ENCODE measurements at places on chromosomes 1 and 21. TPM values are rescaled to one million over a fixed set of nuclear protein-coding genes. Genes with fewer than 3 reads are reported as not detected.

Gene CENPL
- total RNA-seq = 13.6 TPM

GRCh38 chr21:41426676-41427404 is 801 bp downstream of the MX1 start:
- H3K4me3 ChIP-seq = peak overlapping the region; percentile 75
- H3K36me3 ChIP-seq = no peaks in the 10 kb centered on the region
- DNase-seq = no peak
- H3K27me3 ChIP-seq = peaks cover 73% of the 10 kb centered on the region
- no peak overlapping the region for H3K27ac ChIP-seq

Gene NEXN
- 5.3 TPM for total RNA-seq

- peak; percentile 51 for DNase-seq
- H3K27ac ChIP-seq = no peak overlapping the region
- peaks cover 39% of the 10 kb centered on the region for H3K36me3 ChIP-seq
- H3K4me3 ChIP-seq = no peak overlapping the region
- H3K27me3 ChIP-seq = no peaks in the 10 kb centered on the region
Measured at GRCh38 chr21:44463724-44464123, 8.4 kb downstream of the LRRC3 start.

GRCh38 chr1:220889848-220890287 is 10.6 kb downstream of the HLX start:
- H3K27ac ChIP-seq = no peak overlapping the region
- peaks cover 100% of the 10 kb centered on the region for H3K27me3 ChIP-seq
- DNase-seq = no peak
- H3K36me3 ChIP-seq = no peaks in the 10 kb centered on the region

- peak; percentile 39 for DNase-seq
- H3K4me1 ChIP-seq = peaks cover 13% of the 10 kb centered on the region
- no peak overlapping the region for H3K27ac ChIP-seq
- H3K36me3 ChIP-seq = no peaks in the 10 kb centered on the region
- H3K4me3 ChIP-seq = no peak overlapping the region
Measured at GRCh38 chr1:910311-910880, 13.3 kb upstream of the SAMD11 start.

Gene C8B
- total RNA-seq = not detected

GRCh38 chr21:46194374-46195334 is 10.4 kb upstream of the SPATC1L start:
- H3K4me1 ChIP-seq = no peaks in the 10 kb centered on the region
- H3K36me3 ChIP-seq = peaks cover 44% of the 10 kb centered on the region
- DNase-seq = peak; percentile 40
- H3K27ac ChIP-seq = no peak overlapping the region
- no peaks in the 10 kb centered on the region for H3K27me3 ChIP-seq
- no peak overlapping the region for H3K4me3 ChIP-seq

Gene TINAGL1
- total RNA-seq = 2.6 TPM

Gene SPATA21
- not detected for total RNA-seq

Gene CFAP45
- total RNA-seq = 1.1 TPM

DNA sequence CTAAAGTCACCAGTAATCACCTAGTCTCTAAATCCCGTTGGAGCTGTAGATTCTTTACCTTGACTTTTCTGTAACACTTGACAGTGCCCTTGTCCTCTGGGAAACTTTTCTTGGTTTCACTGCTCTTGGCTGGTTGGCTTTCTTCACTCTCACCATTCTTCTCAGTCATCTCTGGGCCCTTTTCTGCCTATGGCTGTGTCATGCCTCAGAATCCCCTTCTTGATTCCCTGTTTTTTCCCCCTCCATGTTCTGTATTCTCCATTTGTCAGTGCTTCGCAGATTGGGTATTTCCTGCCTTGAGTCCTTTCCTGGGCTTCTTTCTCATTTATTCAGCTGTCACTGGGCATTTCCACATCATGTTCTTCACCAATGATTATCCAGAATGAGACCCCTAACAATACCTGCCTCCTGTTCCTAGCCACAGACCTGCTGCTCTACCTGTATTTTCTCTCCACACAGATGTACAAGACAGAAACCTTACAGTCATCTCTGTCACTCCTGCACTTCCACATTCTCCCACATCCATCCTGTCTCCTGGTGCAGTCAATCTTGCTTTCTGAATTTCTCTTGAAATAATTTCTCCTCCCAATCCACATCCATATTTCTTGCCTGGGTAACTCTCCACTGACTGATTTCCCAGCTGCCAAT is 14.7 kb downstream of the UCK2 start:
- DNase-seq = peak; percentile 39
- H3K4me3 ChIP-seq = peak overlapping the region; percentile 22
- H3K27ac ChIP-seq = no peak overlapping the region

- no peaks in the 10 kb centered on the region for H3K27me3 ChIP-seq
- no peak for DNase-seq
- no peaks in the 10 kb centered on the region for H3K4me1 ChIP-seq
- H3K4me3 ChIP-seq = peak overlapping the region; percentile 88
- peak overlapping the region; percentile 98 for H3K27ac ChIP-seq
Measured at GRCh38 chr1:53837646-53837923, 511 bp downstream of the NDC1 start.

Gene ATP5PO
- total RNA-seq = 237 TPM

Gene OR2L8
- total RNA-seq = not detected

DNA sequence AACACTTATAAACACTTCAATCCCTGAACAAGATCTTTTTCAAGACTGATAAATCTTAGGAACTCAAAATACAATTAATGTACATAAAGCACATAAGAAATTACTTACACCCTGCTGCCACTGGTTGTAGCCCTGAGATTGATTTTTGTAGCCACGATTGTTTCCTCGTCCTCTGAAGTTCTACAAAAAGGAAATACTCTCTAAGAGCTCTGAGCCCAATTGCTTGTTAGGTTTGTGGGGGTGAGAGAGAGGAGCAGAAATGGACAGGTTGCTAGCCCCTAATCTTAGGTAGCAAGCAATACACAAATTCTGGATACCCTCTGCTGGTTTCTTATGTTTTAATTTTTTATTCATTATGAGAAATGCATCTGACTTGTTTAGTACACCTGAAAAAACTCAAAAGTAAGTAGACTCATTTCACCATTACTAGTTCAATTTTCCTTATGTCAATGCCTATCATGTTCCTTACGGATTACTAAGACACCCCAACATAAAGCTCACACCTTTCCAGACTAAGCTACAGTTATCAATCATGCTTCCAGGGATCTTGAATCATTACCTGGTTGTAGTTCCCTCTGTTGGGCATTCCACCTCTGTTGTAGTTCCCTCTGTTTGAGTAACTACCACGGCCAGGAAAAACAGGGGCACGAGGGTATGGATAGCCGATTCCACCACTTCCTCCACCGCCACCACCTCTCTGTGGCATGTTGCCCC is 9.3 kb downstream of the HNRNPU start:
- no peak overlapping the region for H3K4me3 ChIP-seq
- H3K4me1 ChIP-seq = no peaks in the 10 kb centered on the region
- peaks cover 100% of the 10 kb centered on the region for H3K36me3 ChIP-seq
- no peaks in the 10 kb centered on the region for H3K27me3 ChIP-seq
- H3K27ac ChIP-seq = no peak overlapping the region

Measured in endodermal cell (in vitro differentiated cells).